Suppressor macrophage treated with lipopolysaccharide for 4 hours (primary cell): ENCODE measurements at places on chromosomes 5 and 9.

GRCh38 chr5:113336975-113337374 is 97.8 kb downstream of the TSSK1B start:
- DNase-seq: peak; percentile 61

DNA sequence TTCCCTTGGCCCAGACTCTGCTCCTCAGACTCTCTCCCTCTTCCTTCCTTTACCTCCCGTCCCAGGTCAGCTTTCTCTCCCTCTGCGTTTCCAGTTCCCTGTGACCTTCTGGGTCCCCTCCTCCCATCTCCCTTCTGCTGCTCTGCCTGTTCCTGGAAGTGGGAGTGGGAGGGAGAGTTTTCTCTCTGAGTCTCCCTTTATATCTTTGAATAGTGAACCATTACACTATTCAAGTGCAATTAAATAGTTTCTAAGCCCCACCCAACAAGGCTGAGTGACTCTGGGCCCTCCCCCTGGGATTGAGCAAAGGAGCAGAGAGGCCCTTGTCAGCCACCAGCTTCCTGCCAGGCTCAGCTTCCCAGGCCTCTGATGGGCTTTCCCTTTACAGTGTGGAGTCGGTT is 34.8 kb downstream of the THBS4 start:
- DNase-seq: peak; percentile 35

DNA sequence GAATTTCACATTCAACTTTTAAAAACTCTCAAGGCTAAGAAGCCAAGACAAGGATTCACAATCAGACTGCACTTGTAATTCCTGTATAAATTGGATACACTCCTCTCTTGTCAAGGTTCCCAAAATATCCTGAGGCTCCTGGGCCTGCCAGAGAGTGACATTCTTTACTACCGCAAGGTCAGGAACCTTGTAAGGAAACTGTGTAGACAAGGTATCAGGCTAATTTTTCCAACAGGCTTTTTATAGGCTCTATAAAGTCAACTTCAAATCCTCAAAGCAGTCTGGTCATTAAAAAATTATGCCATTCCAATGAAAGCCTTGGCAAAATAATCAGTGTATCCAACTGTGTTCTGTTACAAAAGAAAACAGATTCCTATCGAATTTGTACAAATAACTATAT is 15.5 kb upstream of the PAIP1 start:
- no peak for DNase-seq

- no peak for DNase-seq
Observed at GRCh38 chr5:91946870-91947269, 563.8 kb upstream of the ARRDC3 start.

DNA sequence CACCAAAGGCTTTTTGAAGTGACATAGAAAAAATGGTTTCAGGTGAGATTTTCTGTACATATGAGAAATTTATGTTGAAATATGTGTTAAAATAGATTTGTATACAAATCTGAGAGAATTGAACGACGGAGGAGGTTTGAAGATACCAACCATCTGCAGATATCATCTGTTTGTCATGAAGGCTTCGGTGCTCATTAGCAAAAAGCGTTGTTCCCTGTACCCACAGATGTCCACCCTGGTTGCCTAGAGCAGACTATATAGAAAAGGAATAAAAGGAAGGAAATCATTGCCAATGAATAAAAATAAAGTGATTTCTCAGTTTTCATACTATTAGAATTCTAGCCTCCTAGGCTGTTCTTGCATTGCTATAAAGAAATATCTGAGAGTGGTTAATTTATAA is 2262.8 kb upstream of the ACO1 start:
- no peak for DNase-seq

GRCh38 chr9:107960916-107961315 is 471.3 kb upstream of the KLF4 start:
- peak; percentile 52 for DNase-seq

GRCh38 chr9:130239363-130239695 is 26.2 kb upstream of the HMCN2 start:
- no peak for DNase-seq

DNA sequence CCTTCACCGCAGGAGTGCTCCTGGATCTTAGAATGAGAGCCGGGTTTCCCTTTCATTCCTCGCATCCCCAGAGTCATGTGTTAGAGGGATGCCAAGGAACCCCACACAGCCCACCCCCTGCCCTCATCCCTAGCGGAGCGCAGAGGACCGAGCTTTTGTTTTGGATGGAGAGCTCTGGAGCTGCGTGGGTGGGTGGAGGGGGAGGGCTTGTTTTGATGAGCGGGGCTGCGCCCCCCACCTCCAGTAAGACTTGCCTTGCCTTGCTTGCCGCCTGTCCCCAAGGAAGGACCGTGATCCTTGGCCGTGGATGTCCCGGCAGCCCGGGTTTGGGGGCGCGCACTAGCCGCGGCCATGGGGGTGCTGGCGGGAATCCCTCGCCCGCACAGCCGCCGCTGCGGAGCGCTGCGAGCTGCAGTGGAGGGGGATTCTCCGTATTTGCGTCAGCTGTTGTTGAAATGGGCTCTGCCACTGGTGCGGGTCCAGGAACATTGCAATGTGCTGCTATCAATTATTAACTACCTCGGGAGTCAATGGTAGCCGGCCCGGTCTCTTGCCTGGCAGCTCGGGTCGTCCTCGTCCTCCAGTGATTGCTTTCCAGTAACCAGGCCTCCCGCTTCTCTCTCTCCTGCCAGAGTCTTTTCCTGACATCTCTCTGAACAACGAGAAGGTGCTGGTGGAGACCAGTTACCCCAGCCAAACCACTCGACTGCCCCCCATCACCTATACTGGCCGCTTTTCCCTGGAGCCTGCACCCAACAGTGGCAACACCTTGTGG is 1.0 kb downstream of the EGR1 start:
- DNase-seq: peak; percentile 9

GRCh38 chr9:131642496-131643083 is 97.3 kb downstream of the PRRT1B start:
- no peak for DNase-seq

DNA sequence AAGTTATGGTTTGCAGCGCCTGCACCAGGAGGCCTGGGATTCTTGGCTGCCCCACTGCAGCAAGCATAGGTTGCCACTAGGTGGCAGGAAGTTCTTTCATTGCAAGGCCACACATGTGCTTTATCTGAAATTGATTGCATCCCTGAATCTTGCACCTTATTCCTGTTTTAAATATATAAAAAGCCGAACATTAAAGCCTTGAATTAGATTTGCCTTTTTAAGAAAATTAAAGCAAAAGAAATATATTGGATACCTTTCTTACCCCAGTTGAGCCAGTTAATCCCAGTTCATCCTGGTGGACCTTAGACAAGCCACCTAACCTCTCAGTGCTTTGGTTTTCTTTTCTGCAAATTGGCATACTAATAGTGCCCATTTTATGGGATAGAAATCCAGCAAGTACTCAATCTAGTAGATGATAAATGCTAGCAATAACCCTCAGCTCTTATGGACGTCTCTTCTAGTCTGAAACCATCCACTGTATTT is 6.3 kb upstream of the TRMT10B start:
- peak; percentile 60 for DNase-seq

- DNase-seq: no peak
Observed at GRCh38 chr9:14240537-14240936, 73.4 kb downstream of the NFIB start.

DNA sequence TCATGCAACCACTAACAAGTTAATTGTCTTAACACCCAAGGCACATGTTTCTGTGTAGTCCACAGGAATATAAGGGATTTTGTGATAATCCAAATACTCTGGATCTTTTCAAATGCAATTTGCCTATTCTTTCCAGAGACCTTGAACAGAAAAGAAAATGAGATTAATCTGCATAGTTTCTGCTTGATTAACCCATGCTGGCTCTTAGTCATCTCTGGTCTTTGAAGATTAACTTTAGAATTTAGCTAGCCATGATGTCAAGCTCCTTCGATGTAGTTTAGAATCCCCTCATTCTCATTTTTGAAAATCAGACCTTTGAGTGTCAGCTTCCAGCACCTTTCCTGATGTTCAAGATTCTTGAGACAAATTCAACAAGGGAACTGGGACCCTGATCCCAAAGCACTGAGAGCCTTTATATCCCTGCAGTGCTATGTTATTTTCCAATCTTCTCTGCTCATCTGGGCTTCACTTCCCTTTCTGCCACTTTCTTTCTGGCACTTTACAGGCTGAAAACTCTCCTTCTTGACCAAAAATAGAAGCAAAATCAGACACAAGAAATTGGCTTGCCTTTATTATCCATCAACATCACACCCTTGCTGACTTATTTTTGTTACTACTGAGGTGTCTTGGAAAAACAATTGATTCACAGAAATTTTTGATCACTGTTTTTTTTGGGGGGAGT is 155.5 kb downstream of the PALM2AKAP2 start:
- no peak for DNase-seq

- no peak for DNase-seq
Observed at GRCh38 chr5:85132269-85132668, 747.6 kb upstream of the EDIL3 start.

- DNase-seq: no peak
Observed at GRCh38 chr5:1187234-1187949, 14.0 kb upstream of the SLC6A19 start.

- DNase-seq: no peak
Observed at GRCh38 chr5:170070556-170071412, 34.9 kb upstream of the FOXI1 start.

DNA sequence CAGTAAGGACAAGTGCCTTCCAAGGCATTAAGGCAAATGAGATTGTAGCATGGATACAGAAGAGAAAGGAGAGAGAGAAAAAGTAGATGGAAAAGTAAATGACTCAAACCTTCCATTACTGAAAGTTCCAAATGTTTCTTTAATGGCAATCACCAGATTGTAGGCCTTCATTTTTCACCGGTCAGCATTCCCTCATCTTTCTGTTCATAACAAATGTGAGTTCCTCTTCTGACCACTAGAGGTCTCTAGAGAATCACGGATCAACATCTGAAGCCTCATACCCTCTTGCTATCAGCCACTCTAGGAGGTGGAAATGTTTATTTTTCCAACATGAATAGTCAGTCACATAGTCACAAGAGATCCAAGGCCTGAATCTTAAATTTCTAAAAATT is 73.6 kb upstream of the RPS23 start:
- DNase-seq: peak; percentile 67

DNA sequence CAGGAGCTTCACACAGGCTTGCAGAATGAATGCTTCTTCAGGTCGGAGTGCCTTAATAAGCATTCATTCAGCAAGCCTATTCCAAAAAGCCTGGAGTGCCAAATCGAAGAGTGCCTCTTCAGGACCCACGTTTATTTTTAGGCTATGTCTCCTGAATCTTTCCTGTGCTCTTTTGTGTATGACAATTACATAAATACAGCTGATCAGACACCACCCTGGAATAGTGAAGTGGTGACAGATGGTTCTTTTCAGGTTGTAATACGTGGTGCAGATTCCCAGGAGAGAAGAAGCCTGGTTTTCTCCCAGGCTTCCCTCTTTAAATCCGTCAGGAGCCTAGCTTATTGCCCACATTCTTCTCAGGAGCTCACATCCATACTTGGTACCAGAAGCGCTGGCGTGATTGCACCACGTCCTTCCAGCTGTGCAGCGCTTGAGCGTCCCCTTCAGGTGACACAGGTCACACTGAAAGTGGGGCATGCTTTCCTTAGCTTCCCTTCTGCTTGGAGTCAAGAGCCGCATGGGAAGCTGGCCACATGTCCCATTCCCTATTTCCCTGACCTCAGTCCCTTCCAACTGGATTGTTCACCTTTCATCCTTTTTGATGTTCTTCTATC is 123.1 kb downstream of the ADCY2 start:
- DNase-seq: no peak

- DNase-seq: no peak
Observed at GRCh38 chr9:121573717-121574485, 74.3 kb upstream of the GGTA1 start.

DNA sequence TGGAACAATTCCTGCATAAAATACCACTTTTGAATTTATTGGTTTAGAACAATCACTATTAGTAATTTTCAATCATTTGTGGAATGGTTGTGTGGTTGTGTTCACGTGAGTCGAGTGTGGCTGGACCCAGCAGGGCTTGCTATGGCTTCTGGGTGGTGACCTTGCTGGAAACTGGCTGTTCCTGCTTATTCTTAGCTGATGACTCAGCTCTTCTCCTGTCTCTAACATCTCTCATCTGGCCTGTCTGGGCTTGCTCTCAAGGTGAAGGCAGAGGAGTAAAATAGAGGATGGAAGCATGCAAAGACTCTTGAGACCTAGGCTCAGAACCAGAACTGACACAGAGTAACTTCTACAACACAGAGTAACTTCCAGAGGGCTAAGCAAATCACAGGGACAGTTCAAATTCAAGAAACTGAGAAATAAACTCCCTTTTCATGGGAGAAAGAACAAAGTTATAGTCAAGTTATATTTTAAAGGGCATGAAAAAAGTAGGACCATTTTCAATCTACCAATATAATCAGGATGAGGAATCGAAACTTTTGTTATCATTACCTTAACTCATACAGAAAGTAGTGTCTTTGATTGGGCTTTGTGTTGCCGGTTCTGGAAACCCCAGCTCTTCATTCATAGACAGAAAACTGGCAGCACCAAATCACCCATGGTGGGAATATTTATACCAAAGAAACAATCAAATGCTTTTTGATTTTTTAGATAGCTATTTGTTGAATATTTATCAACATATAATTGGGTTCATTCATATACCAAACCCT is 665.1 kb downstream of the CDH18 start:
- DNase-seq: no peak

GRCh38 chr9:136787690-136788400 is 3.3 kb upstream of the TMEM141 start:
- DNase-seq: peak; percentile 80

DNA sequence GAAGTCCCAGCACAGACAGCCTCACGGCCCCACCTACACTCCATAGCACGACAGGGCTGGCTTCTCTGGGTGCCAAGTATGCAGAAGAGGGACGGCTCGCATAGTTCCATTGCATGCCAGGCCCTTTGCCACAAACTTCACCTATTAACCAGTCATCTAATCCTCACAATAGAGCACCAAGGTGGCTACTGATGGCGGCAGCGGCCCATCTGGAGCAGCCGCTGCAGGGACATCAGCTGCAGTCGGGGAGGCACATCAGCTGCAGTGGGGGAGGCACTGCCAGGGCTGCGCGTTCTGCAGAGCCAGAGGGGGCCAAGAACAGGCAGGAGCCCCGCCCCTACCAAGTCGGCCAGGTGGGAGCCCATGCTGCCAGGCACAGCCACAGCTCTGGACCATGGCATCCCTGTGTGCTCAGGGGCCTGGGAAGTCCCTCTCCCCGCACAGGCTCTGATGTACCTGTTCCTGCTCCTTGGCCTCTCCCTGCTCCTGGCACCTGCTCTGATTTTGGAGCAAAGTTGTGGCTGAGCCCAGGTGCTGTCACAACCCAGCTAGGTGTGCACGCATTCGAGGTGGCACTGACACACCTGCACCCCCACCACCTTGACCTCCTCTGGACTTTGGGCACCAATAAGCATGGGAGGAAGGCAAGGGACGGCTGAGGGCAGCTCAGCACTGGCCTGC is 61.5 kb upstream of the SYNPO start:
- DNase-seq: no peak

DNA sequence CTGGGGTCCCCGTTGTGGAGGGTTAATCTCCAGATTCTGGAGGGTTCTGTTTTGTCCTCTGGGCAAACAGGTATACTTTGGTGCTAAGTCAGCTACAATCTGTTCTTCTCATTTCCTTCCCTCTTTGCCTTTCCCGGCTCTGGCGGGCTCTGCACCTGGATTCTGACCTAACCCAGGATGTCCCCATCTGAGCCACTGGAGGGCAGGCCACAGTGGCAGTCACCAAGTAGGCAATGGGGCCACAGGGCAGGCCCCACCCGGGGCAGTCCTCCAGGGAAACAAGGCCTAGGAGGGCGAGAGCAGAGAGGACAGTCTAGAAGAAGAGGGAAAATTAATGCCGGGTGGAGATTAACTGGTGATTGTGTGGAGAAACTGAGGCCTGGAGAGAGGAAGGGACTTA is 40.4 kb upstream of the HRH2 start:
- DNase-seq: peak; percentile 17
